Natural killer cell (primary cell): ENCODE measurements at places on chromosomes 3 and 15. TPM values are rescaled to one million over a fixed set of nuclear protein-coding genes. Genes with fewer than 3 reads are reported as not detected.

Gene ISLR
- not detected for total RNA-seq

Gene TMEM207
- not detected for total RNA-seq

Gene TOMM70
- total RNA-seq = 24.0 TPM

Gene WNT7A
- total RNA-seq = not detected

Gene SLC2A2
- not detected for total RNA-seq

Gene KBTBD13
- total RNA-seq = not detected

Gene FOXL2
- not detected for total RNA-seq

Gene IL5RA
- 12.4 TPM for total RNA-seq

Gene P2RY14
- total RNA-seq = 0.25 TPM

Gene ANKRD34C
- not detected for total RNA-seq

Gene KCNMB2
- total RNA-seq = not detected

Gene ALAS1
- 17.0 TPM for total RNA-seq

Gene MEX3B
- total RNA-seq = 2.4 TPM

Gene PTPRG
- 1.0 TPM for total RNA-seq

Gene ILDR1
- total RNA-seq = not detected

Gene OR5K3
- total RNA-seq = not detected

Gene CCDC80
- total RNA-seq = not detected

Gene TRIP4
- total RNA-seq = 37.1 TPM

Gene SLC24A5
- total RNA-seq = not detected

Gene CELF6
- 3.2 TPM for total RNA-seq

Gene HGD
- 2.5 TPM for total RNA-seq

Gene DNAJB8
- total RNA-seq = not detected

Gene ARPIN
- 0.23 TPM for total RNA-seq

Gene VEPH1
- 1.3 TPM for total RNA-seq

Gene MED12L
- total RNA-seq = 6.5 TPM

Gene CX3CR1
- 203 TPM for total RNA-seq

Gene DUOXA2
- not detected for total RNA-seq

Gene LNP1
- total RNA-seq = 0.39 TPM

Gene CRYBG3
- 1.8 TPM for total RNA-seq

Gene ACAN
- total RNA-seq = not detected

Gene CSPG4
- 0.09 TPM for total RNA-seq

Gene TMEM62
- 39.4 TPM for total RNA-seq

Gene MESP2
- not detected for total RNA-seq

Gene TGM5
- not detected for total RNA-seq

Gene SSR3
- 75.1 TPM for total RNA-seq

Gene TMED3
- total RNA-seq = 21.7 TPM

Gene NANOGP8
- total RNA-seq = not detected

Gene IMPG2
- 0.73 TPM for total RNA-seq

Gene MYL3
- not detected for total RNA-seq

Gene CCDC54
- total RNA-seq = not detected

Gene SATB1
- total RNA-seq = 137 TPM

Gene NDUFAF3
- 51.0 TPM for total RNA-seq

Gene AP2M1
- total RNA-seq = 157 TPM

Gene TNFAIP8L3
- not detected for total RNA-seq

Gene IL12A
- 3.3 TPM for total RNA-seq

Gene MCF2L2
- total RNA-seq = 4.9 TPM

Gene TRPM1
- total RNA-seq = not detected

Gene SH2D7
- total RNA-seq = not detected

Gene DLL4
- 0.16 TPM for total RNA-seq

Gene ATP10A
- 51.2 TPM for total RNA-seq

Gene TRIM42
- total RNA-seq = not detected

Gene SST
- not detected for total RNA-seq

Gene GATM
- 1.3 TPM for total RNA-seq

Gene GABRB3
- not detected for total RNA-seq

Gene CHMP2B
- total RNA-seq = 34.2 TPM

Gene ASB14
- not detected for total RNA-seq

Gene CFAP20DC
- total RNA-seq = 0.18 TPM

Gene MUC20
- 4.1 TPM for total RNA-seq

Gene DZIP1L
- total RNA-seq = not detected
